GM13977 (cell line): ENCODE measurements at places on chromosomes 2 and 18.

DNA sequence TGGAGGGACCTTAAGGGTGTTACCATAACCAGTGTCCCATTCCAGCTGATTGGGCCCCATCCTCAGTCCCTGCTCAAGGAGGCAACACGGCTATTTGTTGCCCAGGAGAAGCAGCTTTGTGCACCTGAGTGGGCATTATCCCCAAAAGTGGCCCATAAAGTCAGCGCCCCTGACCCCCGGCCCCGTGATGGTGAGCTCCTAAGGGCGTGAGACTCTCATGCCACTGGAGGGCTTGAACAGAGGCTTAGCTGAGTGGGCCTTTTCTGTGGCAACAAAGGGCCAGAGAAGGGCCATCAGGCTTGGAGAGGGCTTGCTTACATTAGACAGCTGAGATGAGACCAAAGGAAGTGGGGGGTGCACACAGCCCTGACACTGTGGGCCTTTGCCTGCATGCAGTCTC is 99.2 kb upstream of the RAB6C start:
- DNase-seq: no peak

- DNase-seq: peak; percentile 38
These were observed 49.7 kb downstream of the TSN start for GRCh38 chr2:121804997-121805765.

- DNase-seq: no peak
These were observed 107.8 kb downstream of the NDUFA10 start for GRCh38 chr2:239917125-239917956.

DNA sequence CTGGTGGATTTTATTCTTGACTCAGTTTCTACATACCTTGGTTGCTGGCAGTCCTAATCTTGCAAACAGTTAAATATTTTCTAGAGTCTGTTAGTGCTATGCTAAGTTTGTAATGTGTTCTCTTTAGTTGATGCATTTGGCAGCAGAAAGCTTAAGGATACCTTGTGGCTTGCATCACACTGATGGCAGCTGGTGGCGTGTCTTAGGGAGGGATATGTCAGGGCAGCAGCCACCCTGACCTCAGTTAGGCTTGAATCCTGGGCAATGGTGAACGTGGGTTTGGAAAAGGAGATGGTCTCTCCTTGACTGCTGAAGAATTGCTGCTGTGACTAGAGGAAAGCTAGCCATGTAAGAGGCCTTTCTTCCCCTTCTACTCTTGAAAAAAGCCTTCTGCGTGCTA is 4.2 kb downstream of the IAH1 start:
- no peak for DNase-seq

DNA sequence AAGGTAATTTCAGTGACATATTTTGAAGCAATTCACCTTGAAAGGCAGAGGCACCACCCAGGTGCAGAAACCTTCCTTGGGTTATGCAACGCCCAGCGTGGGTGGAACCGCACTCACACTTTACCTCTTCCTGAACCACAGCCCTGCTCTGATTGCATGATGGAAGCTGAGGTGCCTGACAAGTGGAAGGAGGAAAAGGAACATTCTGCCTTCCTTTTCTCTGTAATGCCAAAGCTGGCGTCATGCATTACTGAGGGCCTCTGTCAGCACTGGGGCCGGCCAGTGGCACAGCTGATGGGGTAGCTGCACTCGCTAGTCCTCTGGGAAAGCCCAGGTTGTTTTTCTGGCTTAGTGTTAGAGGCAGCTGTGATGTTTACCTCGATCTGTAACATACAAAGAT is 266.5 kb downstream of the NEDD4L start:
- no peak for DNase-seq

DNA sequence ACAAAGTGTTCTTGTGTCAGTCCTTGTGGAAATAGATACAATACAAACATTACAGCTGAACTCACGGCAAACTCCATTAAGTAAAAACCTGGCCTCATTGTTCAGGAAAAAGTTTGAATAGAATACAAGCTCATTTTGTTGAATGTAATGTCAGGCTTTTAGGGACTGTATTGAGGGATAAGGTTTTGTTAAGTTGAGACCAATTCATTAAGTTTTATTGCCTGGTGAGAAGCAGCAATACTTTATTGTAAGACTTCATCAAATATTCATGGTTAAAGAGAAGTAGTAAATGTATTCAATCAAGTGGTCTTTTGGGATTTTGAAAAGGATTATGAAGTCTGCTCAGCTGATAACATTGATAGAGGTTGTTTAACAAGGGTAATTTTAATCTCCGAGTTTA is 35.4 kb upstream of the METAP1D start:
- DNase-seq: no peak

DNA sequence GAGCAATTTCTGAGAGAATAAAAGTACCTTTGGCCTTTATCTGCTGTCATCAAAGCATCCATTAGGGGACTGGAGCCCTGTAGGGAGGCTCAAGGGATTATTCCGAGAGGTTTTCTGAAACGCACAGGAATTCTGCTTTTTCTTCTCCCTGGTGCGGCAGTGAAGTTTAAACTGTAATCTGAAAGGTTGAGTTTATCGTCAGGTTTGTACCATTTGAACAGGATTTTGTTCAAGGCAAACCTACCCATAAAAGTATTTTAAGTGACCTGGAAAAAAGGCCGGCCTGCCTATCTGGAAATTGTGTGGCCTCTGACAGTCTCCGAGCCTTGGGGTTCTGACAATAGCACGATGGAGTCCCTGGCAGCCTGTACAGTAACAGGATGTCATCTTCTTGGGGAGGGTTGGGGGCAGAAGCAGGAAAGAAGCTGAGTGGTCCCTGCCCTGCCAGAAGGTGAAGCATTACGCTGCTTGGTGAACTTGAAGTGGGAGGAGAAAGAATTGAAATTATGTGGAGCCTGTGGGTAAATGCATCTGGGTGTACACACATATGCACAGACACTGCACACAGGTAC is 272.0 kb downstream of the CYRIA start:
- no peak for DNase-seq

DNA sequence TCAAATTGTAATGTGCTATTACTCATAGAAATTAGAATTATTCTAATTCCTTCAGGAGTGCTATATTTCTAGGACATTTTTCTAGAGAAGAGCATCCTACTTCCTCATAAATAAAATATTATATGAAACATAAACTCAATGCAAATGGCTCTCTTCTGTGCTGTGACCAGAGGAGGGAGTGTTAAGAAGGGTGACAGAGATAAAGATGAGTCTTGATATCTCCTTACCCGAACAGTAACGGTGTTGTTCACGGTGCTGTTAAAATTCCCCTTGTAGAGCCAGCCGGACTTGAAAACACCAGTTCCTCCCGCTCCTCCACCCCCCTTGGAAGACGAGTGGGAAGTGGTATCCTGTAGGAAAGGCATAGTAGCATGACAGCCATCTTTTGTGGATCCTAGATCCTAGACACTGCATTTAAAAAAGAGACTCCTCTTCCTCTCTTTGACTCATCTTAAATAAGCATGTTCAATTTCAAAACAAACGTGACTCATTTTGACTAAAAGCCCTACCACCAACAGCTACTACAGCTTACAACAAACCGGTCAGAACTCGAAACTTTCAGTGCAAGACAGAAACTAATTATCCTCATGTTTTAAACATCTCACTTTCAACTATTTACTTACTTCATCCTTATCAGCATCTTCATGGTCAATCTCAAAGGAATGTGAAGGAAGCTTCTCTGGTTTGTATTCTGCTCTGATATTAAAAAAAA is 156.3 kb downstream of the DOCK10 start:
- peak; percentile 17 for DNase-seq

DNA sequence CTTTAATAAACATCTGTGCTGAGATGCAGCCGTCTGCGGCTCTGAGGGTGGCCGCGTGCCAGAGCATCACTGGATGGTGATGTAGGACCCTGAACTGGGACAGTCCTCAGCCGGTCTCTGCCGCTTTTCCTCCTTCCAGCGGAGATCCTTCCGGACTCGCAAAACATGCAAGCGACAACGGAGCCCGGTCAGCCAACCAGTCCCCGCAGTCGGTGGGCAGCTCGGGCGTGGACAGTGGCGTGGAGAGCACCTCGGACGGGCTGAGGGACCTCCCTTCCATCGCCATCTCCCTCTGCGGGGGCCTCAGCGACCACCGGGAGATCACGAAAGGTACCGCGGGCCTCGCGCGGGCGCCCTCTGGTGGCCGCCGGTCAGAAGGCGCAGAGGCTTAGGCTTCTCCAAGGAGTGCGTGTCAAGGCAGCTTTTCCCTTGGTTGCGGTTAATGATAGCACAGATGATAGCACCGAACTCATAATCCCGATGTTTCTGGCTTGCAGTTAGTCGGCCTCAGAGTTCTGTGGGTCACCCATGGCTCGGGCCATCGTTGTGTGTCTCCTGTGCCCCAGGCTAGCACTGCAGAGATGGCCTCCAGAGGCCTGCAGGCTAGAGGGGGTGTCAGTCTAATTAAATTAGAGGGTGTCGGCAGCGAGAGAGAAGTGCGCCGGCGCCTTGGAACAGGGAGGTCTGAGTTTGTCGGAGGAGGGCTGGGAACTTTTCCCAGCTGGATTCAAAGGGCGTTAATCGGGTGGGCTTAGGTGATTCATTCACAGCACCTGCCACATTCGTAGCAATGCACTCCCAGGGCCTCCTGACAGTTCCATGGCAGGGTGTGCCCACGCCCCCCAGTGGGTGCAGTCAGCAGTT is 38.5 kb downstream of the LPIN1 start:
- peak; percentile 68 for DNase-seq
